ENCODE measurements at places on chromosomes 1 and 21.

DNA sequence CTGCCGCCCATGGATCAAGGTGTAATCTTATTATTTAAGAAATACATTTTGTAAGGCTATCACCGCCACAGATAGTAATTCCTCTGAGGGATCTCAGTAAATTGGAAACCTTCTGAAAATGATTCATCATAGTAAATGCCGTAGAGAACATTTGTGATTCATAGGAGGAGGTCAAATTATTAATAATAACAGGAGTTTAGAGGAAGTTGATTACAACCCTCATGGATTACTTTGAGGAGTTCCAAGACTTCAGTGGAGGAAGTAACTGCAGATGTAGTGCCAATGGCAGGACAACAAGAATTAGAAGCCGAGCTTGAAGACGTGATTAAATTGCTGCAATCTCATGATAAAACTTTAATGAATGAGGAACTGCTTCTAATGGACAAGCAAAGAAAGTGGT, 280.1 kb downstream of the PTPRC start:
- no peak for DNase-seq

- DNase-seq, result no peak
Observed at GRCh38 chr1:37868466-37868865, 9.1 kb upstream of the MTF1 start.

DNA sequence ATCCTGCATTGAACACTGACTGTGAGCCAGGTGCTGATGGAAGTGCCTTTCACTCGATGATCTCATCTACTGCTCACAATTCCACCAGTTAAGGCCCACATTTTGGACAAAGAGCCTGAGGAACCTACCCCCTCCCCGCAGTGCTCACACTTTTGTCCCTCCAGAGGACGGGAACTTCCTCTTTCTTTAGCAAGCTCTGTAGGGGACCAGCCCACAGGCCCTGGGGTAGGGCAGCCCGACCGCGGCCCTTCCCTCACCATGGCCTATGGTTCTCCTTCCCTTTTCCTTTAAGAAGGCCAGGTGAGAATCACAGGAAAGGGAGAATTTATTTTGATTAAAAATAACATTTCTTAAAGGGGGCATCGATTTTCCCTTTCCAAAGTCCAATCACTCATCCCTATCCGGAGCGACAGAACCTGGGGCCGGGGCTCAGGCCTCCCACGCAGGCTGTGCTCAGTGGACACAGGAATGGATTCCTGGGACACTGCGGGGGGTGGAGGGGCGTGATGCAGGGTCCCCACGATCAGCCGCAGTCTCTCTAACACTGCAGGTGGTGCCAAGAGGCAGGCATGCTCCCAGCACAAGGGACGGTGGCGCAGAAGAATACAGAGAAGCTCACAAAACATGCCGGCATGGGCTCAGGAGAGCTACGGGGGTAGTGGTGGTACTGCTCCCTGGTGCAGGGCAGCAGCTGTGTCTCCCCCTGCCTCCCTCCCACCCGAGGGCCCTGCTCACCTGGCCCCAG, 8.9 kb upstream of the KCNE1 start:
- no peak for DNase-seq

DNA sequence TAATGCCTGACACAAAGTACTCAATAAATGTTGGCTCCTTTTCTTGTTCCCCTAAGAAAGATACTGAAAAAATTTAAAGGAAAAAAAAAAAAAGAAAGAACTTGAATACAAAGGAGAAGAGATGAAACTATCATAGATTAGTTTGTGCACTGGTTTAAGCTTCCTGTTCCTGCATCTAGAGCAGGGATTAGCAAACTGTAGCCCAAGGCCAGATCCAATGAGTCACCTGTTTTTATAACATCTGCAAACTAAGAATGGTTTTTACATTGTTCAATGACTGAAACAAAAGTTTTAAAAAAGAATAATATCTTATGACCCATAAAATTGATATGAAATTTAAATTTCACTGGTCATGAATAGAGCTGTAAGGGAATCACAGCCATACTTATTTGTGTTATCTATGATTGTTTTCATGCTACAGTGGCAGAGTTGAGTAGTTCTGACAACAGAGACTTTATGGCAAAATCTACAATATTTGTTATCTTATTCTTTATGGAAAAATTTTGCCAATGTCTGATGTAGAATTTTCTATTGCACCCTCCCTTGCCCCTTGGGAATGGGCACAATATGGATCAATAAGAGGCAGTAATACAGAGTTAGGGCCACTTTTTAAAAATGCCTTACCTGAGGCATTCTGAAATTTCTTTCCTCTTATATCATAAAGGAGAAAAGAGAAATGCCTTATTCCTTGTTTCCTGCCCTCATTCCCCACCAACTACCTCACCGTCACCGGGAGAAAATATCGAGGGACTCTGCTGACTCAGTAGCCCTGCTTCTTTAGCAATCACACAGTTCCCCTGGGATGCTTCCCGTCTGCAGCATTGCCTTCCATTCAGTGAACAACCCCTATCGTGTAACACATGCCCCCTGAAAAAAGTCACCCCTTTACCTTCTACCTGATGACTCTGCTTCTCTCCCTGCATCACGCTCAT, 50.6 kb downstream of the WDR64 start:
- DNase-seq, result no peak

- peak; percentile 44 for DNase-seq
Observed at GRCh38 chr1:167716000-167716271, 5.8 kb upstream of the MPZL1 start.

GRCh38 chr21:39632796-39633442, 20.2 kb downstream of the B3GALT5 start:
- DNase-seq, result no peak

DNA sequence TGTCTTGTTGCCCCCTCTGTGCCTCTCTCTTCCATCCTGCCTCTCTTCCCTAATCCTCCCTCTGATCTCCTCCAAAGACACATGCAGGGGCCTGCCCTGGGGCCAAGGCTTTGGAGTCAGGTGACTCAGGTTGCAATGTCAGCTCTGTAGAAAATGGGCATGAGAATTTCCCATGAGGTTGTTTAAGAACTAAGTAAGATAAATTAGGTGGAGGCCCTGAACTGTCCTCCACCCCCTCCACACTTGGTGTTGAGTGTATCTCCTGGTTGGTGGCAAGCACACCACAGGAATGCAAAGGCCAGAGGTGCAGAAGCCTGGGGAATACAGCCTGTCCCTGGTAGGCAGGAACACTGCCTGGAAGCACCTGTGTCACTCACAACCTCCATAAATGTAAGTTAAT, 63.9 kb upstream of the GRIK3 start:
- no peak for DNase-seq

DNA sequence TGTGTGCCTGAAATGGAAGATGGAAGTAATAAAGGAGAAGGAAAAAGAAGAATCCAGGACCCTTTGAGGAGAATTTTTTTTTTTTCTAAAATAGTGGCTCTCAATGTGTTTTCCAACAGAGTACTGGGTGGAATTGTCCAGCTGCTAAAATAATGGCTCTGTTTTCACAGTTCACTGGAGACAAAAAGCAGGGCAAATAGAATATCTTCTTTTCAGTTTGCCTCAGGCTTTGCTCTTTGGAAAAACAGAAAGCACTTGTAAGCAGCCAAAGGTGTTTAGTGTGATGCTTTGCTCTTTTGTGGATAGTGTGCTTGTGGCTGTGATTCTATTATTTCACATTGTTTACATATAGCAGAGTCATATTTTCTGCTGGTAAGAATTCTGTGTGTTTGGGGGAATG, 77.4 kb upstream of the MROH9 start:
- no peak for DNase-seq

DNA sequence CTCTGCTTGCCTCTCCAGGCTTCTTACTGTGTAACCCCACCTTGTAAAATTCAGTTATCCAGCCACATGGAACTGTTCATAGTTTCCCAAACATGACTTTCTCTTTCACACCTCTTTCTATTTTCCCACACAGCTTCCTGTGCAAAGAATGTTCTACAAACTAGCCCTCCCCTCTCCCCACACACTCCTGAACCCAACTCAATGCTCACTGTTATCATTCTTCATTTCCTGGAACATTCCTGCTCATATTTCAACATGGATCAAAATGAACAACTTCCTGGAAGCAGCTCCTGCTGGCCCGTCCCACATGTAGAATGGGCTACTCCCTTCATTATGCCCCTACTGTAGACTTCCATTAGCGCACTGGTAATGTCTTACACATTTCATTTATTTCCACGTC, 7.5 kb upstream of the HSD11B1 start:
- DNase-seq, result no peak

DNA sequence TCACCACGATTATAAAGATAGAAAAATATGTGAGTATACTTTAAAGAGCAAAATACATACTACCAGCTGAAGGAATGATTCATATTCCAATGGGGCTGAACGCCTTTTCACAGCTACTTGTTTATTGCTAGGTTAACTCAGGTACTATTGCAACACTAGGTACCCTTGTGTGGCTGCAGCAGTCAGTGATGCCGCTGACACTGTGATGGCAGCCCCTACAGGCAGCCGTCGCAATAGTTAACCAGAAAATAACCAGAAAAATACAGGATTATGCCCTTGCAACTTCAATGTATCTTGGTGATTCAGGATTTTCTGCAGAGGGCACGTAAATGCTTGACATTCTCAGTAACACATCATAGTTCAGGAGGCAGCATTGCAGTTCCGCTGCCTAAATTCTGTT, 1.6 kb upstream of the MARK1 start:
- DNase-seq, result no peak

DNA sequence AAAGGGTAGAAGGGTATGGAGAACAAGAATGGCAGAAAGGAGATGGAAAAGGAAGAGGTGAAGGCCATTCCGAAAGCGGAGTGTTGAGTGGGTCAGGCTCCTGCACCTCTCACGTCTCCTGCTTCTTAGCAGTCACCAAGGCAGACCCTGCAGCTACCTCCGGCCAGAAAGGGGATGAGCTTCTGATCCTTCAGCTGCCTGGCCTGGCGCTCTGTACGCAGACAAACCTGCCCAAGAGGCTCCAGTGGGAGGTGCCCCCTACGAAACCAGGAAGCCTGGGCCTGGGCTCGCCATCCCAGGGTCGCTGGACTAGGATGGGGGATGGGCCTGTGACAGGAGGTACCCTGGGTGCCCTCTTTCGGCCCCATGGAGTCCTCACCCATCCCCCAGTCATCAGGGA, 3.0 kb downstream of the GPR61 start:
- no peak for DNase-seq

DNA sequence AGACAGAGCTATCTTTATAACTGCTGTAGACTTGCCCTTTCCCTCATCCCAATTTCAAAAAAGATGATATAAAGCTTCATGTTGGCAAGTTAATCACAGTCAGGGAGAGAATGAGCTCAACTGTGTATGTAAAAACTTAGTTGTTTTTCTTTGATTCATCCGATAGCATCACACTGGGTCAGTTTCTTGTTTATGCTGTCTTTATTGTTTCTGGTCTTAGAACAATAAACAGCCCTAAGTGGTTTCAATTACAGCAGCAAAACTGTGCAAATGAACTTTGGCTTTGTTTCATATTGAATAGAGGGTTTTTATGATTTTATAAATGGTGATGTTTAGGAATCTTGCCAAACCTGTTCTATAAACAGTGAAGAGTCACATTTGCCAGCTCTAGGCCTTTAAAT, 423.8 kb upstream of the CXADR start:
- DNase-seq, result no peak

DNA sequence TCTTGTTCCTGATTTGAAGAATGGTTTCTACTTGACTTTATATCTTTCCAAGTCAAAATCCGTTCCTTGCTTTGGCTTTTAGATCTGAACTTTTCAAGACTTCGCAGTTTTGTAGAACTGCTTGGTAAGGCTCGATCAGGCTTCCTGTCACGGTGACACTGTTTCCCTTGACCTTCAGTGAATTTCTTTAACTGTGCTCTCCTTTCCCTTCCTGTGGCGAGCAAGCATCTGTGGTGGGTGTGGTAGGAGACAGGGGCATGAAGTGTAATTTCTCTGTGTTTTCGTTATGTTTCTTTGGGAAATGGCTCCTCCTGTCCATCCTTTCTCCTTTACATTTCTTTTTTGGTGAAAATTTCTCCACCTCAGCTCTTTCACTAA, 10.4 kb downstream of the STYXL2 start:
- DNase-seq, result no peak

DNA sequence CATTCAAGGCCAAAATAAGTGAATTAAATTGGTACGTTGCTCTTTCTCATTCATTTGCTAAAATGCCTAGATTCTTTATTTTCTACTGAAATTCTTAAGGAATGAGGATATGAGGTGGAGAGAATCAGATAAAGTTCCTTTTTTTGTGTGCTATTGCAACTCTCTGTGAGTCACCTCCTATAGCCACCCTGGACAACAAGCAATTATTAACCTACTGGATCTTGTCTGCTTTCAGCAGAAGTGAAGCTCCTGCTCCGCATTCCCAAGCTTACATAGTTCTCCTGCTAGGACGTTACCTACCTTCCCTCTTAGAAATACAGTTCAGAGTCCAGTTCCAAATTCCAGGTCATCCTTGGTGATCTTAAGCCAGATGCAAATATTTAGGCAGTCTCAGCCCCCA, 4.8 kb upstream of the KCNJ6 start:
- no peak for DNase-seq

DNA sequence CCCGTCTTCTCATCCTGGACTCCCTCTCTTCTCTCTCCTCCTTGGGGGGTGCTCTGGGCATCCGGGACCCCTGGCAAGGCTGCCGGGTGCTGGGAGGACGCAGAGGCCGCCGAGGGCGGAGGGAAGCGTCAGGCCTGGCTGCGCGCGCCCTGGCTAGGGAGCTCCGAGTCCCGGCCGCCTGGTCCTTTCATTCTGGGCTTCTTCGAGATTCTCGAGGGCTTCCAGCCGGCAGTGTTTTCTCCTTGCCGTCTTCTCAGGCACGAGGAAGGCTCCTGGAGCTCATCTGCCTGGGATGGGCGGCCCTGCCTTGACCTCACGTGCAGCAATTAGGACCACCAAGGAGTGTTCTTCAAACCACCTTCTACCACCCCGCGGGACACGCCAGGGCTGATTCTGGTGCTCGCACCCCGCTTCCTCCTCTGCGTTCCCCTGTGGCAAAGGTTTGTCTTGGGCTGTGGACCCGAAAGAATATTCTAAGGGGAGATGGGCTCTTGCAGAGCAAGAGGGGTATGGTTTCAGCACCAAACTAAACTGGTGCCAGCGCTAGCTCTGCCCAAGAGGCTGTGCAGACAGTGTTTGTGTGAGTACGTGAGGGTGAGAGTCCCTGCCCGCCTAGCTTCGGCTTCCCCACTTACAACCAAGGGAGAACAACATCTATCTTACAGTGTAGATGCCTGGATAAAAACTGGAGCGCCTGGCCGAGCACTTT, 36.5 kb downstream of the PIK3CD start:
- peak; percentile 34 for DNase-seq

DNA sequence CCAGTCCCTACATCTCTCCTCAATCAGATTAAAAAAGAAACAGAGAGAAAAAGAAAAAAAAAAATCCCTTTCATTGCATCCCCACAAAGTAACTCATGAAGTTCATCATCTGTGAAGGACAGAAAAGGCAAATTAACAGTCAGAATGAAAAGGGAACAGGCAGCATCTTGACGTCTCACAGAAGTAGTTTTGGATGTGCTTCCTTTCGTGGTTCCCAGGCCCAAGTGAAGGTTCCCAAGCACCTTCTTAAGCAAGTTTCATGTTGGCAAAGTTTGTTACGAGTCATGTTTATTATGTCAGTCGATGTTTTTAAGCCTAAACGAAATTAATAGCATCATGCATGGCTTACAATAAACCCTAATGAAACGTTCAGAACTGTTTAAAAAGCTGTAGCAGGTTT, 475.2 kb downstream of the SETD4 start:
- DNase-seq, result no peak
